ENCODE measurements at places on chromosomes 3 and 15. TPM values are rescaled to one million over a fixed set of nuclear protein-coding genes. Genes with fewer than 3 reads are reported as not detected.

DNA sequence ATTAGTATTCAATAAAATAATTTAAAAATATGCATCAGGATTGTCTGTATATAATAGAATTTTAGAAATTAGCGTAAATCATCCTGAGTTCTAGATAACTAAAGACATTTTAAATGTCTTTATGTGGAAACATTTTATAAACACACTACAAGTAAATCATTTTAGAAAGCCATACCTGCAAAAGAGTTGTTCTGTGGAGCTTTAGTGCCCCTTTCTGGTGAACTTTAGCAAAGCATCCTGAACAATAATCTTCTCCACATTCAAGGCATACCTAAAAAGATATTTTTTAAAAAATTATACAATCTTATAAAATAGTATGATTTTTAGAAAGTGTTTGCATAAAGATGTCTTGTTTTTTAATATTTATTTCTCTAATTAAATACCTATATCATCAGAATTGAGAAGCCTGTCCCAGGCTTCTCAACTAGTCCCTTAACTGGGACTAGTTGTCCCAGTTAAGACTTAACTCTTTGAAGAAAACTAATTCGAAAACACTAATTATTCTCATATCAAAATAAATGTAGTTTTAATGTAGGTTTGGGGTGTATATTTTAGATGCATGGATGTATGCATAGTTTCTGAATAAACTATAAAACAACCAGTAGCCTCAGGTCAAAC is 29.7 kb downstream of the ZBBX start:
- DNase-seq: no peak

GRCh38 chr15:96352604-96353405 is 22.3 kb downstream of the NR2F2 start:
- DNase-seq: no peak

- no peak for DNase-seq
Measured at GRCh38 chr15:67331676-67332075, 77.1 kb downstream of the IQCH start.

GRCh38 chr3:40623567-40623966 is 98.8 kb downstream of the ZNF621 start:
- DNase-seq: no peak

GRCh38 chr3:149529099-149529498 is 54.6 kb downstream of the TM4SF4 start:
- DNase-seq: no peak

DNA sequence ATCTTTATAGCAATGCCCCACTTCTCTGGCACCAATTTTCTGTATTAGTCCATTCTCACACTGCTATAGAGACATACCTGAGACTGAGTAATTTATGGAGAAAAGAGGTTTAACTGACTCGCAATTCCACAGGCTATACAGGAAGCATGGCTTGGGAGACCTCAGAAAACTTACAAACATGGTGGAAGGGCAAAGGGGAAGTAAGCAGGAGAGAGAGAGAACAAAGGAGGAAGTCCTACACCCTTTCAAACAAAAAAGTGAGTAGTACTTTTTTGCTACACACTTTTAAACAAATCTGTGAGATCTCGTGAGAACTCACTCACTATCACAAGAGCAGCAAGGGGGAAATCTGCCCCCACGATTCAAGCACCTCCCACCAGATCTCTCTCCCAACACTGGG is 67.8 kb upstream of the ZBED2 start:
- DNase-seq: no peak

TRAT1 gene
- 0.29 TPM for polyA plus RNA-seq
